A172 (cell line): ENCODE measurements at places on chromosomes 2 and 18. TPM values are rescaled to one million over a fixed set of nuclear protein-coding genes. Genes with fewer than 3 reads are reported as not detected.

DNA sequence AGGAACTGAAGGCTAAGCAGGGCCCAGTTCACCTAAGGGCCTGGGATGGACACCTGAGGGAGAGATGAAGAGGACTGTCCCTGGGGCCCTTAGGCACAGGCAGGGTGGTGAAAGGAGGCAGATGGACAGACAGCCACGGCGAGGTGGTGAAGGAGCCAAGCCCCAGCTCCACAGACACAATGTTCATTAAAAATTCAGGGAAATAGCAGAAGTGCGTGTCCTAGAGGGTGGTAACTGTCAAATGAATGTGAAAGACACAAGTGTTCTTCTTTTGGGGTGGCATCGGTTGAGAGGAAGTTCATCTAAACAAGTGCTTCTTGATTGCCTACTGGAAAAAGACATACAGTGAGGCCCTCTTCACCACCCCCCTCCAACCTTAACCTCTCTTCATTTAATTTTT is 76.2 kb upstream of the SIX2 start:
- no peak for DNase-seq

GRCh38 chr2:121754851-121755236 is 607 bp upstream of the TSN start:
- DNase-seq: no peak

- DNase-seq: no peak
Measured at GRCh38 chr18:13158428-13158827, 60.1 kb upstream of the LDLRAD4 start.

DNA sequence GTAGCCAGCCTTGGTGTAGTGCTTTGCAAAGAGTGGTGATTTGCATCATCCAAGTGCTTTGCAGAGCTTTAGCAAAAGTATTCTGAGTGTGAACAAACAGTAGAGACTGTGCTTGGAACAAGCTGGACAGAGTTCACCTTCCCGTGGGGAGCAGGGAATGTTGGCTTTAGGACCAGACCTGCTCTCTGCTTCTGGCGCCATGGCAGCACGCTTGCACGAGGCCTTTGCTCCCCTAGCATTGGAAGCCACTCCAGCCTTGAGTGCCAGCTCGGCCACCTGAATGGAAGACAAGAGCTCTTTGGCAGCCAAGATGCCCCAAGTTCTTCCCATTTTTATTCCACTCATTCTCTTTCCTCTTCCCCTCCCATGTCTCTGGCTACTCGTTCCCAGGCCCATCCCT is 250.8 kb upstream of the OSR1 start:
- DNase-seq: no peak

GRCh38 chr2:240994171-240994896 is 4.1 kb upstream of the SNED1 start:
- DNase-seq: no peak

DNA sequence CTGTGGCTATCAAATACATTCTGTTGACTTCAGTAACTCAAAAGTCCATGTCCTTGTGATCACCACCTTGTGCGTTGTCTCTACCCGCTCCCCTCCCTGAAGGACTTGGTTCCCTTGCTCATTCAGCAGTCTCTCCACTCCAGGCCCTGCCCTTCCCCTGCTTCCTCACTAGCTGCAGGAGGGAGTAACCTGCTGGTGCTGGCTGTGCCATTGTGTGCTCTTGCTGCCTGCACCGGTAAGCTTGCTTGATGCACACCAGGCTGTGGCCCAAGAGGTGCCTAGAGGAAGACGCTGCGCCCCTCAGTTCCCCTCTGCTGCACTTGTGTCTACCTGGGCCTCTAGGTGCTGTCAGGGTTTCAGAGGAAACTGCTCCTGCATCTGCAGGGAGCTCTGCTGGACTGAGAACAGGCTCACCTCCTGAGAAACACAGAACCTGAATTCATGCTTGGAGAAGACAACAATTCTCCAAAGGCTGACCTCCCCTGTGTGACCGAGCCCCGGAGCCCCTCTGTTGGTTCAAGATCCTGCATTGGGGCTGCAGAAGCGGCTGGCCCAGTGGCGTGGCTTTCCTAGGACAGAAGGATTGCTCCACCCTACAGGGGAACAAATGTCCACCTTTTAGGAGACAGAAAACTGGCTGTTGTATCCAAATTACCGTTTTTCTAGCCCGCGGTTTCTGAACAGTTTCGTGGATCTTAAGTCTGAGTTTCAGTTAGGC is 33.6 kb downstream of the PTPRM start:
- DNase-seq: no peak

- DNase-seq: no peak
Measured at GRCh38 chr18:57789759-57790158, 13.4 kb downstream of the ATP8B1 start.

GRCh38 chr2:173151671-173152401 is 76.2 kb downstream of the MAP3K20 start:
- peak; percentile 83 for DNase-seq

DNA sequence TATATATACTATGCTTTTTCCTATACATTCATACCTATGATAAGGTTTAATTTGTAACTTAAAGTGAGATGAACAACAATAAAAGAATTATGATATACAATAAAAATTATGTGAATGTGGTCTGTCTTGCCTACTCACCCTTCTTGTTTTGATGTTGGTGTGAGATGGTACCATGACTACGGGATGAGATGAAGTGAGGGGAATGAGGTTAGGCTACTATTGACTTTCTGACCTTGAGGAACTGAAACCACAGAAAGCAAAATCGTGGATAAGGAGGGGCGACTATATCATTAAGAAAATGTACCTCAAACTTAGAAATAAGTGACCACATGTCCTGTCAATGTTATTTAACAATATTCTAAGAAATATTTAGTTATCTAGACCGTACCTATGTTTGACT is 103.9 kb upstream of the PPP1CB start:
- DNase-seq: no peak

- peak; percentile 47 for DNase-seq
Measured at GRCh38 chr2:190792956-190793888, 87.4 kb upstream of the GLS start.

DNA sequence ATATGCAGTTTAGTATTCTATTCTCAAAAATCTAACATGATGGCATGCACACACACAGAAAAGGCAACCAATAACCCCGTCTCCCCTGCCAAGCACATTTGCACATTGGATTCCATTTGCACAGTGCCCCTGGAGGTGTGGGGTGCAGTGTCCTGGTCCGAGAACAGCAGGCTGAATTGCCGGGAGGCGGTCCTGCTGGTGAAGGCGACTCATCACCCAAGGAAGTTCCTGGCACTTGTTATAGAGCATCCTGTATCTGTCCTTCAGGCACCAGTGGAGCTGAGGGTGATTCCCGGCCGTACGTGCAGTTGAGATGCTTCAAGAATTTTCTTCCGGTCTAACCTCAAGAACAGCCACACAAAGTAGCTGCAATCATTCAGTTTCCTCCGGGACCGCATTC is 73.0 kb upstream of the RAB12 start:
- DNase-seq: peak; percentile 45

DNA sequence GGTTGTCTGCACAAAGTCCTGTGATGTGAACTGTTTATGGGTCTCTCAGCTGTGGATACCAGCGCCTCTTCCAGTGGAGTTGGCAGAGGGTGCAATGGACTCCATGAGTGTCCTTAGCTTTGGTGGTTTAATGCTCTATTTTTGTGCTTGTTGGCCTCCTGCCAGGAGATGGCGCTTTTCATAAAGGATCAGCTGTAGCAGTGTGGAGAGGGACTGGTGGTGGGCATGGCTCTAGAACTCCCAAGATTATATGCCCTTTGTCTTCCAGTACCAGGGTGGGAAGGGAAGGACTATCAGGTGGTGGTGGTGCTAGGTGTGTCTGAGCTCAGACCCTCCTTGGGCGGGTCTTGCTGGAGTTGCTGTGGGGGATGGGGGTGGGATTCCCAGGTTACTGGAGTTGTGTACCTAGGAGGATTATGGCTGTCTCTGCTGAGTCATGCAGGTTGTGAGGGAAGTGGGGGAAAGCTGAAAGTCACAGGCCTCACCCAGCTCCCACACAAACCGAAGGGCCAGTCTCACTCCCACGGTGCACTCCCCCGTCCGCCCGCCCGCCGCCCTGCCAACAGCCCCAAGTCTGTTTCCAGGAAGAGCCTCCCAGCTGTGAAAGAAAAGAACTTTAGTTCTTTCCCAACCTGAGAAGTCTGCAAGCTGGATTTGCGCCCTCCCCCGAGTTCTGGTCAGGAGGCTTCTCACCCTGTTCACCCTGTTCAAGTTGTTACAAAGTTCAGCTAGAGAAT is 108.1 kb downstream of the MARCO start:
- DNase-seq: peak; percentile 6

DNA sequence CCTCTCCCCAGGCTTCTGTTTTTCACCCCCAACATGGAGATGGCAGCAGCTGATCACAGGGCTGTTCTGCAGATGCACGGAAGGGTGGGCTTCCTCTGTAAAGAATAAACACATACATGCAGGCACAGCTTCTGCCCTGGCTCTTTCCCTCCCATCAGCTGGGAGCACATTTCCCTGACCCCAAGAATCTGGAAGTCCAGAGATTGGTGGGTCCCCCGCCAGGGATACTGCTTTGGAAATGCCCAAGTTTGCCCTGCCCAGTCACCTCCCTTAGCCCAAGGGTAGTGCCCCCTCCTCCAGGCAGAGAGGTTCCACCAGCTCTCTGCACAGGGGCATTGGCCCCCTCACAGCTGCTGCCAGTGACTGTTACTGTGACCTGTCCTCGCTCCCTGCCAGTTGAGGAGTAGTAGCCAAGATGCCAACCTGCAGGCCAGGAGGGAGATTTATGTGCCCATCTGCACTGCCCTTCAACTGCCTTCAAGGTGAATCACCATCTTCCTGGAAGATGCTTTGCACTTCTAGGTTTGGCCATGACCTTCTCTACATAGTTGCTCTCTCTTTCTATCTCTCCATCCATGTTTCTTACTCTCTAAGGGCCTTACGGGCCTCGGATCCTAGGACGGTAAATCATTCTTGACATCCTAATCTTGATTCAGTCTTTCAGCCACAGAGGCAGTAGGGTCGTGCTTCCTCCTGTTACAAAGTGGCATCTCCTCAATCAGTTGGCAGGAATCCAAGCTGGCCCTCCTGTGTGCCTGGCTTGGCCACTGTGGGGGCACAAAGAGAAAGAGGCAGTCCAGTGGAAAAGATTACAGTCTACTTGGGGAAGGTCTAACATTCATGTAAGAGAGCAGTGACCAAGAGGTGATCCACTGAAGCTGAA is 121.8 kb downstream of the CTIF start:
- peak; percentile 58 for DNase-seq

DNA sequence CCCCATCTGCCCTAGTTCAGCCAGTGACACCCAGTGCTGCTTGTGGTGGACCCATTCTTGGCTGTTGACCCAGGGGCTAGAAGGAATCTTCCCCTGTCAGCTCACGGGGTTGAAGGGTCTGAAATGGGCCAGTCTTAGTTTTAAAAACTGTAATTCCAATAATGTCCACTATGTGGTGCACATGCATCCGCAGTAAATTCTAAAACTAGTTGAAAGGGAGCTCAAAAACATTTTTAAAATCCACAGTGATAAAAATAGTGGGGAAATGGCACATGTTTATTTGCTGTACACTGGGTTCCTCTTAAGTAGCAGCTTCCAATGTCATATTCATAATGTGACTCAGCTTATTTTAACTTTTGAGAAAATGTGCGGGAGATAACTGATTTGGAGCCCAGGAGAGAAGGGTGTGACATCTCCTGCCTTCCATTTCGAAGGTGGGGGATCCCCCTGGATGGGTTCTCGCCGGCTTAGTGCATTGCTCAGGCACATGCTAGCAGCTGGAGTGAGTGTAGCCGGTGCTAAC is 32.8 kb downstream of the GRHL1 start:
- DNase-seq: peak; percentile 60

DNA sequence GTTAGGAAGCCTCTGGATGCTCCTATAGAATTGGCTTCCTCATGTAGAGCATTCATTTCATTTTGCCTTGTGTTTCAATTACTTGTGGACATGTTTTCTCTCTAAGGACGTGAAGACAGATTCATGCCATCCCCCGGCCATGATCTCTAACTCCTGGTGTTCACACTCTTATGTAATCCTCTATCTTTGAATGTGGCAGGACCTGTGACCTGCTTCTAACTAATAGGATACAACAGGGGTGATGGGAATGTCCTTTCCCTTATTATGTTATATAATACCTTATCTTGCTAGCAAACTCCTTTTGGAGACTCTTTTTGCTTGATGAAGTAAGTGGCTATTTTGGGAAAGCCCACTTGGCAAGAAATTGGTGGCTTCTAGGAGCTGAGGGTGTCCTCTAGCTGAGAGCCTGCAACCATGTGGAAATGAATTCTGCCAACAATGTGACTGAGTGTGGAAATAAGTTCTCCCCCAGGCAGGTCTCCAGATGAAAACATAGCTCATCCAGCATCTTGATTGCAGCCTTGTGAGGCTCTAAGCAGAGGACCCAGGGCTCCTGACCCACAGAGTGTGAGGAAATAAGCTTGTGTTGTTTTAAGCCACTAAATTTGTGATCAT is 13.8 kb downstream of the DPYSL5 start:
- no peak for DNase-seq

GRCh38 chr2:235638541-235639427 is 144.9 kb downstream of the AGAP1 start:
- no peak for DNase-seq

DNA sequence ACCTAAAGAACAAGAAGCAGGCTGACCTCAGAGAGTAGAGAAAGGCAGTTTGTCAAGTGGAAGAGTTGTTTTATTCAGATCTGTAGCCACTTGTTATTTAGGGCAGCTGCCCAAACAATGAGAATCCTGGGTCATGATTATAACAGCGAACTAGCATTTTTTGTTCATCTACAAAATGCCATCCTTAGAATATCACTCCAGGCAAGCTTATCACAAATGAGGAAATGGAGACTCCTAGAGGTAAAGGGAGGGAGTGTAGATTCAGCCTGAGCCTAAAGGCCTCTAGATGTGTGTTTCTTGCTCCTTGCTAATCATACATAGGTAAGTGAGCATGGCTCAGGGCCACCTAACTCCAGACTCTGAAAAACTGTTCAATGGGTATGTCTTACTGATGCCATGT is 126.1 kb downstream of the HNMT start:
- DNase-seq: peak; percentile 44

DNA sequence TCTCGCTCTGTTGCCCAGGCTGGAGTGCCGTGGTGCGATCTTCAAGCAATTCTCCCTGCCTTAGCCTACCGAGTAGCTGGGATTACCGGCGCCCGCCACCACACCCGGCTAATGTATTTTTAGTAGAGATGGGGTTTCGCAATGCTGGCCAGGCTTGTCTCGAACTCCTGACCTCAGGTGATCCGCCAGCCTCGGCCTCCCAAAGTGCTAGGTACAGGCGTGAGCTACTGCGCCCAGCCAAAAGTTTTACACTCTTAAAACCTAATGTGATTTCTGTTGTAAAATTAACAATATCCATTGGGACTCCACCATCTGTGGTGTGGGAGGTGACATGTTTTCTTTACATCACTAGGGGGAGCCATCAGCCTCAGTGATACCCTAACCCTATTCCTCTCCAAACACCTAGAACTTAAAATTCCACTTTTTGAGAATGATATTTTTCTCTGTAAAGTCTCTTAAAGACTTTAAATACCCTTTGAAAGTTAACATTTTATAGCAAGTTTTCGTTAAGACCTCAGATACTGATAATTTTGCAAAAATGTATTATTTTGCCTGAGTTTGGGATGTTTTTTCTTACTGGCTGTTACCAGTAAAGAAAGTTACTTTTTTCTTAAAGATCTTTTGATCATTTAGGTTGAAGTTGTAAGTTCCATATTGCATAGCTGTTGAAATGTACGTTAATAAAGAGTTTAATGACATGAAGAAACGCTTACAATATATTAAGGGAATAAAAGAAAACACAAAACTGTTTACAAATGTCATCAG is 11.6 kb upstream of the EIF2AK2 start:
- DNase-seq: peak; percentile 52

Gene CFAP65
- total RNA-seq: 0.26 and 0.55 TPM in 2 replicates

Gene IGFBP5
- total RNA-seq: 4.2 and 4.4 TPM in 2 replicates

Gene AMER3
- total RNA-seq: not detected in 2 replicates

Gene ADGRF3
- total RNA-seq: 0.07 and 0.12 TPM in 2 replicates

Gene FNDC4
- 8.2 and 13.4 TPM in 2 replicates for total RNA-seq

Gene DRC1
- total RNA-seq: 0.43 TPM in 1 of 2 replicates, not detected in the other

Gene SPATA3
- total RNA-seq: not detected in 2 replicates

Gene MGAT4A
- total RNA-seq: 8.0 and 15.5 TPM in 2 replicates

Gene NPHP1
- 17.4 and 25.7 TPM in 2 replicates for total RNA-seq
